ENCODE measurements at places on chromosomes 16 and 17. TPM values are rescaled to one million over a fixed set of nuclear protein-coding genes. Genes with fewer than 3 reads are reported as not detected.

KRTAP1-1 gene
- total RNA-seq, result not detected

GRCh38 chr16:57764341-57765159, 29.0 kb downstream of the KATNB1 start:
- H3K4me3 ChIP-seq, result no peak overlapping the region
- H3K27ac ChIP-seq, result no peak overlapping the region
- H3K27me3 ChIP-seq, result no peaks in the 10 kb centered on the region
- no peaks in the 10 kb centered on the region for H3K4me1 ChIP-seq
- no peaks in the 10 kb centered on the region for H3K36me3 ChIP-seq

- no peak overlapping the region for H3K27ac ChIP-seq
- H3K4me1 ChIP-seq, result no peaks in the 10 kb centered on the region
- no peaks in the 10 kb centered on the region for H3K36me3 ChIP-seq
- no peaks in the 10 kb centered on the region for H3K27me3 ChIP-seq
- no peak for DNase-seq
These were observed 91.6 kb upstream of the DNAH9 start for GRCh38 chr17:11506635-11507034.

DNA sequence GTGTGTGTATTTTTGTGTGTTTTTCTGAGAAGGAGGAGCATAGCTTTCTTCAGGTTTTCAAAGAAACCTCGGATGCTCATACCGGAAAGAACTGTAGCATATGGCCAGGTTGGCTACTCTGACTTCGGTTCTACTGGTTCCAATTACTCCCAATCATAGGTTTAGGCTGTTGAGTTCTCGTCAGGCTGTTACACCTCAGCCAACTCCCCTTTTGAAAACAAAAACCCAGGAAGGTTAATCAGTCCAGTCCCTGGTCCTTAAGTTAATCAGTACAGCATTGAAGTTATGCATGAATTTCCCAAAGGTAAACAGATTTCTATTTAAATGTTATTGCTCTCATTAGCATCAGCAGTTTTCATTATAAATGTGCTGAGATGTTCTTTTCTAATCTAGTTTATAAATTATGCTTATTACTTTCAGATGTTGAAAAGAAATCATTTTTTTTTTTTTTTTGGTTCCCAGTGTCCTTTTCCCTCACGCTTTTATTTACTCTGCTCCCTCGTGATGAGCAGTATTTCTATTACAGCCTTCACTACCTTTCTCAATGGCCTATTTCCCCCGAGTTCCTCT, 111.0 kb downstream of the NPIPB5 start:
- H3K4me3 ChIP-seq, result no peak overlapping the region
- H3K27me3 ChIP-seq, result peaks cover 2% of the 10 kb centered on the region
- no peak overlapping the region for H3K27ac ChIP-seq
- H3K36me3 ChIP-seq, result no peaks in the 10 kb centered on the region

GRCh38 chr17:17200831-17201230, 5.3 kb downstream of the PLD6 start:
- peak overlapping the region; percentile 68 for H3K27ac ChIP-seq
- peaks cover 19% of the 10 kb centered on the region for H3K4me1 ChIP-seq
- no peaks in the 10 kb centered on the region for H3K27me3 ChIP-seq
- no peak for DNase-seq

GRCh38 chr17:82887255-82888164, 47.7 kb upstream of the ZNF750 start:
- no peaks in the 10 kb centered on the region for H3K36me3 ChIP-seq
- H3K27ac ChIP-seq, result peak overlapping the region; percentile 90
- no peaks in the 10 kb centered on the region for H3K27me3 ChIP-seq
- DNase-seq, result no peak

GRCh38 chr17:5126719-5127488, 11.1 kb downstream of the USP6 start:
- H3K4me3 ChIP-seq, result no peak overlapping the region
- H3K27ac ChIP-seq, result no peak overlapping the region
- no peak for DNase-seq
- H3K4me1 ChIP-seq, result no peaks in the 10 kb centered on the region
- no peaks in the 10 kb centered on the region for H3K36me3 ChIP-seq
